ENCODE measurements at places on chromosomes 13 and 19.

GRCh38 chr19:46866407-46867136, 5.8 kb downstream of the ARHGAP35 start:
- DNase-seq: no peak

DNA sequence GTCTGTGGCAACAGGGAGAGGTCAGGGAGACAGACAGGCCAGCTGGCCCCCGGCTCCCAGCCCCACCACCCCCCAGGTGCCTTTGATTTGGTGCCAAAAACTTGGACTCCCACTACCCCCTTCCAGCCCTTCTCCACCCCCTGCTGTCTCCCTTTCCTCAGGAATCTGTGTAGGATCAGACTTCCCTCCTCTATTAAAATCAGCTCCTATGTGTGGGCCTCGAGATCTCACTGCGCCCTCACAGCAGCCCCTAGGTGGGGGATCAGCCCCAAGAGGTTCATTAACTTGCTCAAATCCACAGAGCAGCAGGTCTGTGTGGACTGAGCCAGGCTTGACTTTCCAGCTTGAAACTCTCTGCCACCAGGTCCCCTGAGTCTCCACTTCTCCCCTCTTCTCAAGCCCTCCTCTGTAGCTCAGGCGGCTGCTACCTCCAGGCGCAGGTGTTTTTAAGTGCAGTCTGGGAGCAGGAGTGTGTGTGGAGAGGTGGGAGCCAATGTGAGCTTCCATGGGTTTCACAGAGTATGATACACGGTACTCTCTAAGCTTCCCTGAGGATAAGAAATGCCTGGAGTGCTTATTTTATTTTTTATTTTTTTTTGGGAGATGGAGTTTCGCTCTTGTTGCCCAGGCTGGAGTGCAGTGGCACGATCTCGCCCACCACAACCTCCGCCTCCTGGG, 1.7 kb downstream of the GAPDHS start:
- DNase-seq: no peak

GRCh38 chr13:80586356-80586755, 245.4 kb upstream of the SPRY2 start:
- no peak for DNase-seq

DNA sequence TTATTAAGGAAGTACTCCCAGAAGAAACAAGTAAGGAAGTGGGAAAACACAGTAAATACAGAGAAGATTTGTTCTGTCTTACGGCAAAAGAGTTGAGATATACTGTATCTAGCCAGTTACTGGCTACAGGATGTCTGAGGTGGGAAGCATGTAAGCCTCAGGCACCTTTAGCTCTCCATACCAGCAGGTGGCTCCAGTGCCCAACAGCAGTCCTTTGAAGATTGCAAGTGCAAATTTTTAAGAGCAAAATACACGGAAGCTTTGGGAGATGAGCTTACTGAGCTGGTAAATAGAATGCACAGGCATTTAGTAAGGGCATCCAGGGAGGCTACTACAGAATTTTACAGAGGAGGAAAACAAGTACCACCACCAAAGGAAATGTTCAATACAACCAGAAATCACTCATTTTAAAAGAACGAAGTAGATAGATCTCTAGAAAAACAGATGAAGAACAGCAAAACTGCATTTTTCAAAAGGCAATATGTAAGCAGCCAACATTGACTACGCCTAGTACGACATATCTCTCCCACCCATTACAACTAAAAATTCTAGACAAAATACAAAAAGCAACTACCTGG, 57.9 kb upstream of the VSTM2B start:
- no peak for DNase-seq

- peak; percentile 57 for DNase-seq
Observed at GRCh38 chr19:13094771-13095392, 7.8 kb downstream of the LYL1 start.

- DNase-seq: peak; percentile 73
Observed at GRCh38 chr19:48819366-48819816, 8.6 kb upstream of the BCAT2 start.

GRCh38 chr13:50159607-50160006, 144.4 kb downstream of the KCNRG start:
- DNase-seq: no peak

DNA sequence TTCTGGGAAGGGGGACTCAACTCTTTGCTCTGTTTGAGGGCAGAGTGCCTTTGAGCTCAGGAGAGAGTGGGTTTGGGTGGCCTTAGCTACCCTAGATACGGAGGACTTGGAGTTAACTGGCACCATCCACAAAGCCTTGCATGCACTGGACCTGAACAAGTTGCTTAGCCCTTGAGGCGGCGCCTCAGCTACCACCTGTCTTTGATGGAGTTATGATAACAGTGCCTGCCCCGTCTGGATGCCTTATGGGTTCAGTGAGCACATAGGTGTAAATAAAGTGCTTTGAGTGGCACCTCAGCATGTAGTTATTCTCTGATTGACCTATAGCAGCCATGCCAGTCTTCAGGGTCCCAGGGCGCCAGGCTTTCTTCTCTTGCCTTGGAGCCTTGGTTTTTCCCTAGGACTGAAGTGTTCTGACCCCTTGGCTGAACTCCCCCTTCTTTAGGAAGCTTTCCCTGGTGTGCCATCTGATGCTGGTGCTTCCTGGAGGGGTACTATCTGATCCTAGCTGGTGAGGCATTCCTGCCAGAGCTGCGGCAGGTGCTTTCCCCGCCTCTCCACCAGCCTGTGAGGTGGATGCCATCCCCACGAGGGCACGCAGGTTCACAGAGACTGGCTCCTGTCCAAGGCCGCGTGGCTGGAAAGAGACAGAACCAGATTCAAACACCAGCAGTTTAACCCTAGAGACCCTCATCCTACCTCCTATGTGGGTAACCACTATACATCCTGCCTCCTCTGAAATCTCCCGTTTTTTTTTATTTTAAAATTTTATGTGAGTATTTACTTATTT, 5.8 kb downstream of the BCKDHA start:
- no peak for DNase-seq

DNA sequence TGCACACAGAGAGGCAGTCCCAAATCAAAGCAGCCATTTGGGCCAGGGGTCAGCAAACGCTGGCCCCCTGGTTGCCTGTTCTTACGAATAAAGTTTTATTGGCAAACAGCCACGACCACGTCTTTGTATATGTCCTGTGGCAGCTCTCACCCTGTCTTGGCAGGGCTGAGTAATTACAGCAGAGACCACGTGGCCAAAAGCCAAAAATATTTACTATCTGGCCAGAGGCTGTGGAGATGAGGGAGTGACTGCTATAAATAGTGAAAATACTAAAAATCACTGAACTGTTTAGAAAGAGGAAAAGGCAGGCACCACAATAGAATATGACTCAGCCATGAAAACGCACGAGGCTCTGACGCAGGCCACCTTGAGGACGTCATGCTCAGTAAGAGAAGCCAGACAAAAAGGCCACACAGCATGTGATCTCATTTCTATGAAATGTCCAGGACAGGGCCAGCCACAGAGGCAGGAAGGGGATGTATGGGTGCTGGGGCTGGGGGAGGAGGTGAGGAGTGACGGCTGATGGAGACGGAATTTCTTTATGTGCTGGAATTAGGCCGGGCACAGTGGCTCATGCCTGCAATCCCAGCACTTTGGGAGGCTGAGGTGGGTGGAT, 29.4 kb downstream of the SMIM24 start:
- DNase-seq: peak; percentile 74

DNA sequence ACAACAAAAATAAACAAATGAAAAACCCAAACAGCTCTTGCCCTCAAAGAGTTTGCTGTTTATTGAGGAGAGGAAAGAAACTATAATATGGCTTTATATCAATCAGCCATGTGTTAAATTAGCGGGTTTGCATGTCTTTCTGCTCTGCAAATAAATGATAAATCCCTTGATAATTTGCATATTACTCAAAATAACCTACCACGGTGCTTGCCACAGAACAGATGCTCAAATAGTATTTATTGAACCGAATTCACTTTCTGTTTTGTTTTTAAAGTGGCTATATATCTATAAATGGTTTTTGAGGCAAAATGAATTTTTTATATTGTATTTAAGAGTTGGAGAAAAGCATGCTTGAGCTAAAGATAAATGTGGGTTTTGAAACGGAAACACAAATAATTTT, 428.1 kb downstream of the ITGBL1 start:
- DNase-seq: no peak

- no peak for DNase-seq
Observed at GRCh38 chr13:104198801-104199200, 1132.6 kb upstream of the SLC10A2 start.

DNA sequence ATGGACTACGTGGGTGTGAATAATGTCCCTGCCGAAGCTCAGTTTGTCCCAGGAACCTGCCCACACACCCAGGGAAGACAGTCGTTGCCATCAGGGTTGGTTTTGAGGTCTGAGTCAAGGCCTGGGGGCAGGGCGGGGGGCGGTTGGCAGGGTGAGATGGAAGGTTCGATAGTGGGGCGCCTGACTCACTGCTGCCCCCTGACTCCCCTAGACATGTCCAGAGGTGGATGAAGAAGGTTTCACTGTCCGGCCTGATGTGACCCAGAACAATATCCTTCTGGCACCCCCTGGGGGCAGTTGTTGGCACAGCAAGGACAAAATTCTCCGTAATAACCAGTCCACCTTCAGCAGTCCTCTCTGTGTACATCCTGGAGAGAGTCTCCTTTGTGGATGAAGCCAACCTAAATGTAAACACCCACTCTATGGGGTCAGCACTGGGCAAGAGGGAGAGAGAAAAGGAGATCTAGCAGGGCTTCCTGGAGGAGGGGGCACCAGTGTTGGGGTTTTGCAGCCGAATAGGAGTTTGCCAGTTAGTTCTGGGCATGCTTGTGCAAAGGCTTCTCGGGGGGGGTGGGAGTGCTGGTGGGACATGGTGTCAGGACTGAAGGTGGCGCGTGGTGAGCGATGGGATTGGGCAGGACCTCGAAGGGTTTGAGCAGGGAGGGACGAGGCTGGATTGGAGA, 19.6 kb upstream of the B3GNT3 start:
- no peak for DNase-seq

GRCh38 chr19:16347706-16348105, 23.1 kb downstream of the KLF2 start:
- DNase-seq: no peak

DNA sequence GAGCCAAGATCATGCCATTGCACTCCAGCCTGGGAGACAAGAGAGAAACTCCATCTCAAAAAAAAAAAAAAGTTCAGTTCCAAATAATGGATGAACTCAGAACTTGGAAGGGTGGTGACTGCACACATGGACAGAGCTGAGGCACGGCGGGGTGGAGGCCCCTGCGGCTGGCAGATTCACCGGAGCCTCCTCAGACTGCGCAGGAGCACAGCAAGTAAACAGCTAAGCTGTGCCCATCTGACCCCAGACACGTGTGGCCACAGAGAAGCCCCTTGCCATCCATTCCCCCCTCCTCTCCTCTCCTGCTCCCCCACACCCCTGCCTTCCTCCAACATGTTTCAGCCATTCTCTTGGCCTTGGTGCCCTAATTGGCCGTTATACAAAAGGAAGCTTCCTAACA, 15.6 kb upstream of the PROZ start:
- no peak for DNase-seq

DNA sequence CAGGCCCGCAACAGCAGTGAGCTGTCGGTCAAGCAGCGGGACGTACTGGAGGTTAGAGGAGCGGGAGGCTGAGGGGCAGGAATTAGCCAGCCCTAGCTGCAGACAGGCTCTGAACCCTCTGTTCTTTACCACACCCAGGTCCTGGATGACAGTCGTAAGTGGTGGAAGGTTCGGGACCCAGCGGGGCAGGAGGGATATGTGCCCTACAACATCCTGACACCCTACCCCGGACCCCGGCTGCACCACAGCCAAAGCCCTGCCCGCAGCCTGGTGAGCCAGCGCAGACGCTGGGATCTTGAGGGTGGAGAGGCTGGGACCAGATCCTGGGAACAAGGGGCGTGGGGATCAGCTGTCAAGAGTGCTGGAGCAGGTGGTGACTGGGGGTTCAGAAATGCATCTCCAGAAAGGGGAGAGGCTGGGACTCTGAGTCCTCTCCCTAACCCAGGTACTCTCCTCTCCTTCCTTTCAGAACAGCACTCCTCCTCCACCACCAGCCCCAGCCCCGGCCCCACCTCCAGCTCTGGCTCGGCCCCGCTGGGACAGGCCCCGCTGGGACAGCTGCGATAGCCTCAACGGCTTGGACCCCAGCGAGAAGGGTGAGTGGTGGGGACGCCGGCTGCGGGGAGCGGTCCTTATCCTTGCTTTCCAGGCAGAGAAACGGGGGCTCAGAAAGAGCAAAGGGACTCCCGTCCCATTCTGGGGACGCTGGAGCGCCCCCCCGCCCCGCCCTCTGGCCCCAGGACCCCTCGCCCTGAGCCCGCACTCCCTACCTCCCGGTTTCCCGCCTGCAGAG, 10.4 kb downstream of the EPS8L1 start:
- no peak for DNase-seq

- DNase-seq: no peak
Observed at GRCh38 chr13:24118576-24118975, 41.9 kb upstream of the SPATA13 start.

- no peak for DNase-seq
Observed at GRCh38 chr13:29589967-29590366, 5.5 kb downstream of the SLC7A1 start.

DNA sequence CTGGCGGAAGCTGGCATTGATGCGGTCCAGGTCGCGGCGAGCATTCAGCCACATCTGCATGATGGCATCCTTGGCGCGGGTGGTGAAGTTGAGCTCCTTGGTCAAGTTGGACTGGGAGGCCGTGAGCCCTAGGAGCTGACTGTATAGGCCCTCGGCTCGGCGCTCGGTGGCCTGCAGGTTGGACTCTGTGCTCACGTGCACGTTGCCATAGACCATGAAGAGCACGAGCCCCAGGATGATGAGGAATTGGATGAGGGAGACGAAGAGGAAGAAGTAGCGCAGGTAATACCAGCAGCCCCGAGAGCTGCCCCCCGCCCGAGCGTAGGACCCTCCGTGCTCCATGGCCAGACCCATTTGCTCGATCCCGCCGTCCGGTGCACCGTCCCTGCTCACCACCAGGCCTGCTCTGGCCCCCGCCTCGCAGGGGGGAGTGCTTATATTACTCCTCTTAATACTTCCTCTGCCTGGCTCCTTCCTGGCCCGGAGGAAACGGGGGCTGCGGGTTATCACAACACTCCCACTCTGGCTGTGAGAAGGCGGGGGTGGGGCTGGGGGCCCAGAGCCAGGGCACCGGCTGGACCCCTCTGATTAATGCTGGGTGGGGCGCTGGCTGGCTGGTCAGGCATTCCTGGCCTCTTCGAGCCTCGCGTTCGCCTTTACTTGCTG, at the start of gene PLVAP:
PLVAP (minus strand) TSS at position 408 of the 666 bp plus-strand sequence; CDS start at position 354, 54 bp downstream.
- no peak for DNase-seq

Measured in left hindlimb (tissue), 1 donor.